ENCODE measurements at places on chromosomes 1 and 21.

- peak; percentile 43 for DNase-seq
Measured at GRCh38 chr1:25990702-25991395, 7.0 kb downstream of the PAFAH2 start.

DNA sequence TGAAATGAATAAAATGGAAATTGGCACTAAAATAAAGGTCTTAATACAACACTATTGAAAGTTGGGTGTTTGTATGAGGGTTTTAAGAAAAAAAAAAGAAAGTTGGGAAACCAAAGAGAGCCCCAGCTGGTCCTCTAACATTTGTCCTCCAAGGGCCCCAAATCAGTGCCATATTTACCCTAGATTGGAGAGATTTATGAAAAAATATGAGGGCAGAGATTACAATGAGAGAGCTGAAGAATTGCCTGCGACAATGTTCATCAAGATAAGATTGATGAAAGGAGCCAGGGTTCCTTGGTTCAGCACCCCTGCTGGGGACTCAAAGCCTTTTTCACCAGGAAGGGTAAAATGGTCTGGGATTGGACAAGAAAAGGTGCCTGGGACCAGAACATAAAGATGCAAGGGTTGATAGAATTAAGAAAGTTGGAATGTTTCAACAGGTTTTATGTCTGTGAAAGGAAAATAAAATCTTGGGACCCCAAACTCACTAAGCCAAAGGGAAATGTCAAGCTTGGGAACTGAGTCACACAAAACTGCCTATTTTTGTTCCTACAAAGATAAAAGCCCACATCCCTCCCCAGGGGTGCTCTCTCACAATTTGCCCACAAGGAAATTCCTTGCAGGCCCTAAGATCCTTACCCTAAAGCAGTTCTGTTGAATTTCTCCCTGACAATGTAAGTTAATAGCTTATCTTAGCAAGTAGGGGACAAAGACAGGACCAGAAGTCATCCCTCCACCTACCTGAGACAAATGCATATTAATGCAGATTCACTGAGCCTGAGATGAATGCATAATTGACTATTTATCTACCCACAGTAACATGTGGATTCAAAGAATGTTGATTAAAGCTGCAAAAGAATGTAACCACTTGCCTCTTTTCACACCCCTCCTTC lies 26.8 kb downstream of the CBR1 start:
- no peak for DNase-seq

- DNase-seq: no peak
Measured at GRCh38 chr21:41755258-41755933, 11.5 kb downstream of the RIPK4 start.

GRCh38 chr1:167289966-167290365 lies 69.3 kb downstream of the POU2F1 start:
- DNase-seq: no peak

DNA sequence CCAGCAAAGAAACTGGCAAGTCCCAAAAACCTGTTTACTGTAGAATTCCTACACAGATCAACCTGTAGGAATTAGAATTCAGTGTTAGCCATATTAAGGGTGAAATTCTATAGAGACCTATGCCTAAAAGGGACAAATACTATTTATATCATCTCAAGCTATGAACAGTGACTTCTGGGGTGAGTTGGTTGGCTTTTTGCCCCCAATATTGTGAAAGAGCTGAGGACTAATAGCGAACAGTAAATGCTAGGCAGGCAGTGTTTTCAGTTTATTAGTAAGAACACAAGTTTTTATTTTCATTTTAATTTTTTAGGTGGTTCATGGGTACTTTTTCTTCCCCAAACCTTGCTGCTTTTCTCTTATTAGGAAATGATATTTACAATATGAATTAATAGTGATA lies 15.3 kb downstream of the SLC16A4 start:
- no peak for DNase-seq

- DNase-seq: no peak
Measured at GRCh38 chr1:228374711-228375577, 31.7 kb downstream of the TRIM11 start.

GRCh38 chr1:35577071-35577998 lies 4.2 kb downstream of the TFAP2E start:
- DNase-seq: peak; percentile 43

- DNase-seq: no peak
Measured at GRCh38 chr1:193486671-193487229, 300.3 kb upstream of the B3GALT2 start.

- no peak for DNase-seq
Measured at GRCh38 chr21:14270631-14271030, 54.7 kb downstream of the RBM11 start.

DNA sequence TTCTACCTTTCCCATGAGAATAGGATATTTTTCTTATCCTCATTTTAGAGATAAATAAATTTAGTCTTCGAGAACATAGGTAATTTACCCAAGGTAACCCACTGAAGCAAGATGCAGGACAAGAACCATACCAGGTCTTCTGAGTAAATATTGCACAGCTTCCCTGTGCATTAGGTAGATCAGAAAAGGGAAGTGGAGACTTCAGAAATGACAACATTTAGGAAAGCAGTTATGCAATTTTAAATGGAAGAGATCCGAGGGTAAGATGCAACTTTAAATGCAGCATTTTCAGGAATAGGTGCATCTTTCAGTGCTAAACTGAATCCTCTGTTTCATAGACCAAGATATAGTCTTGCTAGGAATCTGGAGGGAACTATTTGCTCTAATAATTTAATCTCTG lies 206.4 kb upstream of the SGIP1 start:
- DNase-seq: no peak

DNA sequence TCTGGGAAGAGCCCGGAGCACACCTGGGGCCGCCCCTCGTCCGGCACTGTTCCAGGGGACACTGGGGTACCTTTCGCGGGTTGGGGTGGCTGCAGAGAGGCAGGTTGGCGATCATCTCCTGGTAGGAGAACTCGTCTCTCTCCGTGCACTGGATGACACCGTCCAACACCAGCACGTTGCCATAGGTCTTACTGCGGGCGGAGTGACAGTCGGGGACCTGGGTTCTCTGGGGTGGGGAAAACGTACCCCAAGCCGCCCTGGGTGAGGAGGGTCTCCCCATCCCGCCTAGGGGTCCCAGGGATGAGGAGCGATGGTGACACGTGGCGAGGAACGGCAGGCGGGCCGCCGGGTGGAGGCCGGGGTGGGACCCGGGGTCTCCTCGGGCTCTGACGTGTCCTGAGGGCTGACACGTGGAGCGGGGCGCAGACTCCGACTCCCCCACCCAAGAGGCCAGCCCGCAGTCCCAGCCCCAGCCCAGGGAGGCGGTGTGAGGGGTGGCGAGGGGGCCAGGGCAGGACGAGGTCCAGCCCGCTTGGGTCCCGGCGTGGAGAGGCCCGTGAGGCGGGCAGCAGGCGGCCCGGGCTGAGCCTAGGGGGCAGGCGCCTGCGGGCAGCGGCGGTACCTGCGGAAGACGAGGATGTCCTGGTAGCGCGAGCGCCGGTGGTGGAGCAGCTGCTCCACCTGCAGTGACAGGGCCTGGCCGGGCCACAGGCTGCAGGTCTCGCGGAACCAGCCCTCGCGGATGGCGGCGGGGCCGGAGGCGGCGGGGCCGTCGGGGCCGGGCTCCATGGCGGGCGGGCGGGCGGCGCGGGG lies 457 bp downstream of the SRM start:
- peak; percentile 8 for DNase-seq

DNA sequence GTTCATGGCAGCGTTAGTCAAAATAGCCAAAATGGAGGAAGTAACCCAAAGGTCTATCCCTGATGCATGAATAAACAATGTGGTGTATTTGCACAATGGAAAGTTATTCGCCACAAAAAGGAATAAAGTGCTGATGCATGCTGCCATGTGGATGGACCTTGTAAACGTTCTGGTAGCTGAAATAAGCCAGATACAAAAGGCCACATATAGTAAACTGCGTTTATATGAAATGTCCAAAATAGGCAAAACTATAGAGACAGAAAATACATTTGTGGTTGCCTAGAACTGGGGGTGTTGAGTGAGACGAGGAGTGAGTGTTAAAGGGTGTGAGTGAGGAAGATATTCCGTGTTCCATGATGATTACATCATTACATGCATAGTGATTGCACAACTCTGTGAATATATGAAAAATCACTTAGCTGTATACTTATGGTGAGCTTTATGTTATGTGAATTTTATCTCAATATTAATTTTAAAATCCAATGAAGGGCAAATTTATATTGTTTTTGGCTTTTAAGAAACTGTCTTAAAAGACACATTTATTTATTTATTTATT lies 321.3 kb downstream of the KIF26B start:
- DNase-seq: no peak

GRCh38 chr21:24955275-24955961 lies 651.9 kb downstream of the MRPL39 start:
- DNase-seq: no peak

DNA sequence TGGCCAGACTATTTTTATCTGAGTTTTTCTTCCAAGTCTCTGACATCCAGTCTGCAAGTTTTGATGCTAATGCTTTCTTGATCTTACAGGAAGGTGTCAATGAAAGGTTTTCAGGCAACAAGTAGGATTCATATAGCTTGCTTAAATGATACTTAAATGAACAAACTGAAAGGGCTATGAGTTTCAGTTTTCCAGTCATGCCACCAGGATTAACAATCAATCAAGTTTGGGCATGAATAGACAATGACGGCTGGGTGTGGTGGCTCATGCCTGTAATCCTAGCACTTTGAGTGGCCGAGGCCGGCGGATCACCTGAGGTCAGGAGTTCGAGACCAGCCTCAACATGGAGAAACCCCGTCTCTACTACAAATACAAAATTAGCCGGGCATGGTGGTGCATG lies 34.3 kb upstream of the SLC16A1 start:
- DNase-seq: no peak

GRCh38 chr1:209927466-209927865 lies 10.6 kb upstream of the SYT14 start:
- no peak for DNase-seq

GRCh38 chr1:1359664-1360468 lies 1.5 kb upstream of the MXRA8 start:
- no peak for DNase-seq

DNA sequence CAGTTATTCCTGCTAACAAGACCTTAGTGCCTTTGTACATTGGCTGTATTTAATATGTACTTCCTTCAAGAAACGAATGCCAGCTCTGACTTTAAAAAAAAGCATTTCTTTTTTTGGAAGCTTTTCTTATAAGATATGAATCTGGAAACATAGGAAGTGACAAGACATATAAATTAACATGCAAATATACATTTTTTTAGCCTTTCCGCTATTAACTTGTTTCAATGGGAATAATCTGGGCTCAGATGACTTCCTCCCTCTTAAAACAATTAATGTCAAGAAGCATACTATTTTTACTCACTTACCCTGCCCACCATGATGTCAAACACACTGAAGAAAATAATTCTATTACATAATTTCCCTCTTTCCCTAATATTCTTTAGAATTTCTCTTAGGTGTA lies 1.4 kb downstream of the DENND1B start:
- no peak for DNase-seq

GRCh38 chr1:91809317-91809716 lies 76.6 kb downstream of the TGFBR3 start:
- DNase-seq: no peak

- DNase-seq: no peak
Measured at GRCh38 chr1:11215381-11216005, 26.3 kb downstream of the ANGPTL7 start.

- DNase-seq: no peak
Measured at GRCh38 chr21:15408089-15408488, 321.7 kb upstream of the USP25 start.

DNA sequence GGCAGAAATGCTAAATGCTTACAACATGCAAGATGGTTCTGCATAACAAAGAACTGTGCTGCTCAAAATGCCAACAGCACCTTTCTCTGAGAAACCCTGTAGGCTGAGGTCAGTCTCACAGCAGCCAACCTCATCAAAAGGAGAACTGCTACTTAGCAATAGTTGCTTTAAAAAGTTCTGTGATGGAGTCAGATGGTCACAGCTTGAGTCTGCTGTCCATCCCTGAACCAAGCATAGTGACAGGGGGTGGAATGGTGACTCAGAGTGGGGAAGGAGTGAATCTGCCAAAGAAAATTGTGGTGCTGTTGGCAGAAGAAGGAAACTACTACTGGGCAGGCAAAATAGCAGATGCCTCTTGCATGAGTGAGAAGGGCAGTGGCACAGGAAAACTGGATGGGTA lies 106.0 kb upstream of the FAM78B start:
- no peak for DNase-seq

DNA sequence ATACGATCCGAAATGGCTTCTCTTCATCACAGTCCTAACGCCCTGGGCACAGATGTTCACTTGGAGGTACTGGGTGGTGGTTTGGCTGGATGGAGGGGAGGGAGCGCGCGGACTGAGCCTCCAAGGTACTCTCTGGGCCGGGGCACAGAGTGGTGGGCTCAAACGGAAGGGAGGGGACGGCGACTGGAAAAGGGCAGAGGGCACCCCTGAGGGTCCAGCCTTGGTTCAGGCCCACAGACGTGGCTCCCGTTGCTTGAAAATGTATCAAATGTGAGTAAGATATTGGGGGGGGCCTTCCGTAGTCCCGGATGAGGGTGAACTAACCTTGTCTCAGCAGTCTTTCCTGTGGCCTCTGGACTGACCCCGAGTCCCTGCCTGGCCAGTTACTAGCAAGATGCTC lies 463 bp downstream of the IL12RB2 start:
- DNase-seq: no peak

DNA sequence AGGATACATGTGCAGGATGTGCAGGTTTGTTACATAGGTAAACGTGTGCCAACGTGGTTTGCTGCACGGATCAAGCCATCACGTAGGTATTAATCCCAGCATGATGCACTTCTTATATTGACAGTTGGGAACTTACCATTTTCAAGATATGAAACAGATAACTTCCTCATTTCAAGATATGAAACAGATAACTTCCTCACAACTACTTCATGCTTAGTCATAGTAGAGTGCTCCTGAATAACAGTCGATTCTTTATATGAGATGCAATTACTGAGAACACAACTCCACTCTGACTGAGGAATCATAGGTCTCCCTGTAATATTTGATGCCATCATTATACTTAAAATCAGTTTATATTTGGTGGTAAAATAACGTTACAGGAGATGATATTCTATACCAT lies 1124.3 kb downstream of the AMY1C start:
- no peak for DNase-seq

DNA sequence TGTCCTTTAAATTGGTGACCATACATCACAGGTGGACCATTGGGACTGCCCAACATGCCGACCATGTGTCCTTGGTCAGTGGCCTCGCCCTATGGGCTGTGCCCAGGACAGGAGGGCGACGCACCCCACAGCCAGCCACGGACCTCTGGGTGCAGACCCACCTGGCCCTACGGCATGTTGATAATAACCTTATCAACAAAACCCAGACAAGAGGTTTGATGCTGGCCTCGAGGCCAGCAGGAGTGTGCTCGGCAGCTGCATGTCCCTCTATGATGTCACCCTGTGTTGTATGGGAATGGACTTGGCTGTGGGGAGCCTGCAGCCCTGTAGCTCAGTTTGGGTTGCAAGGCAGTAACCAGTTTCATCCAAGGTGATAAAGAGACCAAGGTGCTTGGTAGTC lies 32.1 kb downstream of the SLC37A1 start:
- DNase-seq: no peak

DNA sequence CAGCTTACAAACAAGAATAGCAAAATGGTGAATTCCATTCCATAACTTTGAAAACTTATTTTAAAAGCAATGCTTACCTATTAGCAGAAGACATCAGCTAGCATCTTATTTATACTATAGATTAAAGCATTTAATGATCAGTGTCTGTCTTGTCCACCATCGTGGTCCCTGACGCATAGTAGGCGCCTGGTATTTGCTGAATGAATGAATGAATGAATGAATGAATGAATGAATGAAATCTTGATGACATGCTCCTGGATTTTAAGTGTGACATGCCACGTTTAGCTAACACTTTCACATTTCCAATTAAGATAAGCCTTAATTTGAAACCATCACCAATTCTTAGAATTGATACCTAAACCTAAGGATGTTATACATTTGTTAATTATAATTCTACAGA lies 39.9 kb downstream of the COP1 start:
- DNase-seq: no peak
